ENCODE measurements at places on chromosomes 13 and 19.

GRCh38 chr13:60001889-60002288 lies 161.8 kb downstream of the DIAPH3 start:
- no peak for DNase-seq

DNA sequence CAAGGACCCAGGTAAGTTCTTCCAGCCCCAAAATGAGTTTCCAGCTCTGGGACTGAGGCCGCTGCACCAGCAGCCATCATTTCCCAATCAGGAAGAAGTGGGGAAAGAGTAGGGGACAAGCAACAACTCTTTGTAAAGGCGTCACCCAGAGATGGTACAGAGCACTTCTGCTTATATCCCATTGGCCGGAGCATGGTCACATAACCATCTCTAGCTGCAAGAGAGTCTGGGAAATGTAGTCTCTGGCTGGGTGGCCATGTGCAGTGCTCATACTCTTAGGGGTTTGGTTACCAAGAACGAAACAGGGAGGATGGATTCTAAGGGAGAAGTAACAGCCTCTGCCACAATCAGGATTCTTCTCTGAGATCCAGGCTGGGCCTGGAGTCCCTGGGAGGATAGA lies 26.3 kb downstream of the CKM start:
- DNase-seq = no peak

GRCh38 chr13:101556676-101557123 lies 104.2 kb downstream of the ITGBL1 start:
- no peak for DNase-seq

DNA sequence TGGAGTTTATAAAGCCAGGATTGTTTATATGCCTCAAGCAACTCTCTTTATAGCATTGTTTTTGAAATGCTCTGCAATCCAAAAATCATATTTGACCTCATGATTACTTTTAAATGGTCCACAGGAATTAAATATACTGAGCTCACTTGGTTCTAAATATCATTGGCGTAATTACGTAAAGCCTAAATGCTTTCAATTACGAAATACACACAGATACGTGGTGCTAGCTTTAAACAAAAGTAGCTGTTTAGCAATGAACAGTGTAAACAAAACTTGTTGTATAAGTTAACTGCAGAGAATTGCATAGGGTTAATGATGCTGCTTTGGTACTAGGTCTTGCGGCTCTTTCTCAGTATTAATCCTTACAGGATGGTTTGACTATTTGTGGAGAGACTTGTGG lies 346.6 kb downstream of the COG6 start:
- no peak for DNase-seq

DNA sequence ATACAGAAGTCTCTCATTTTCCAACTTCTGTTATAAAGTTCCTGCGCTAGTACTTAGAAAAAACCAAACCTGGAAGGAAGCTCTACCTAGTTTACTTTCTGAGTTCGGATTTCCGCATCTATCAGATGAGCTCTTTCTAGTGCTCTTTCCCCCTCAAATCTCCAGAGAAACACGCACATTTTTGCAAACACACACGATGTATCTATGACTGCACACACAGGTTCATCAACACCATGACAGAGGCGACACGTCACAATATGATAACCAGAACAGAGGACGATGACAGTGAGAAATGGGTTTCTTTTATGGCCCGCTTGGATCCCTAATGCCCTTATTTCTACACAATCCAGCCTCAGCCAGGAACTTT lies 629 bp upstream of the LRRC63 start:
- DNase-seq = no peak

DNA sequence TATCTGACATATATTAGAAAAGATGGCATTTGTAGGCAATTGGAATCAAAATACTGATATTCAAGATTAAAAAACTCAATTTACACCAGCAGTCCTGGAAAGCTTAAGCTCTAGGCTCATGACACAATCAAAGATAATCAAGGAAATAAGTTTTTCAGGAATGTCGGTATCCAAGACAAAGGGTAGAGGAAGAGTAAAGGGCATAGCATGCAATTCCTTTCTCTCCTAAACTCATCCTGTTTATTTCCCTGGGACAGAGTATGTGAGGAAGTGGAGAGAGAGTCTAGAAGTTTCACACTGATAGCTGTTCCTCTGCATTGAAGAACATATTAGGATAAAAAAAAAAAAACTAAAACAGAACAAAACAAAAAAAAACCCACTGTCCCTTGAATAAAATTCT lies 2452.1 kb downstream of the PCDH9 start:
- DNase-seq = no peak

DNA sequence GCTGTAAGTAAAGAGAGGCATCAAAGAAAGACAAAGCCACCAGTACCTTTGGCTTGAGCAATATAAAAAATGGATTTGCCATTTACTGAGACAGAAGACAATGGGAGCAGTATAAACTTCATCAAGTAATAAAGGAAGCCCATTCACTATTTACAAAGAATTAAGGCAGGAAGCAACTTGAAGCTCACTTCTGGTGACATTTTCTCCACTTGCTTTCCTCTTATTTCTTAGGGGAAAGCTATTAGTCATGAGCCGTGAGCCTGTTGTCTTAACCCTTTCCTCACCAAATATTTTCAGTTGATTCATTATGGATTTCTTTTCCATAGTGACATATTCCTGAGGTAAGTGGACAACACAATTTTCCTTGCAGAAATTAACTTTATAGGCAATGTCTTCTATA lies 156.8 kb downstream of the DNAJC3 start:
- no peak for DNase-seq

DNA sequence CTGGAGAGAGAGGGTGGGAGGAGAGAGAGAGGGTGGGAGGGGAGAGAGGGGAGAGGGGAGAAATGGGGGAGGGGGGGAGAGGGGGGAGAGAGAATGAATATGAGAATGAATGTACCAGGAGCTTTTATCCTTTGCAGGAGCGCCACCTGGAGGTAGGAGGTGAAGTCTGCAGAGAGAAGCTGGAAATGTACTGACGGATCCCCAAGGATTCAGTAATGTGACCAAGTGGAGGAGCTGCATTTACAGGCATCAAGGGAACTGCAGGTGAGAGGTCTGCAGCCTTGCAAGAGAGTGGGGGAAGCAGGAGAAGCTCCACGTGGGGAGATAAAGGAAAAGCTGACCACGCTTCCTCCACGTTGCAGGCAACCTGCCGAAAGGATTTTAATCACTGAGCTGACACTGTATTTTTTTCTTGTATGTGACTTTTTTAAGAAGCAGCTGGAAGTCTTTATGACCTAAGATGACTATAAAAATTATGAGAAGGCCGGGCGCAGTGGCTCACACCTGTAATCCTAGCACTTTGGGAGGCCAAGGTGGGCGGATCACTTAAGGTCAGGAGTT lies 33.7 kb downstream of the VSTM1 start:
- no peak for DNase-seq

- no peak for DNase-seq
Measured at GRCh38 chr13:46296115-46296822, 84.5 kb downstream of the LRRC63 start.

DNA sequence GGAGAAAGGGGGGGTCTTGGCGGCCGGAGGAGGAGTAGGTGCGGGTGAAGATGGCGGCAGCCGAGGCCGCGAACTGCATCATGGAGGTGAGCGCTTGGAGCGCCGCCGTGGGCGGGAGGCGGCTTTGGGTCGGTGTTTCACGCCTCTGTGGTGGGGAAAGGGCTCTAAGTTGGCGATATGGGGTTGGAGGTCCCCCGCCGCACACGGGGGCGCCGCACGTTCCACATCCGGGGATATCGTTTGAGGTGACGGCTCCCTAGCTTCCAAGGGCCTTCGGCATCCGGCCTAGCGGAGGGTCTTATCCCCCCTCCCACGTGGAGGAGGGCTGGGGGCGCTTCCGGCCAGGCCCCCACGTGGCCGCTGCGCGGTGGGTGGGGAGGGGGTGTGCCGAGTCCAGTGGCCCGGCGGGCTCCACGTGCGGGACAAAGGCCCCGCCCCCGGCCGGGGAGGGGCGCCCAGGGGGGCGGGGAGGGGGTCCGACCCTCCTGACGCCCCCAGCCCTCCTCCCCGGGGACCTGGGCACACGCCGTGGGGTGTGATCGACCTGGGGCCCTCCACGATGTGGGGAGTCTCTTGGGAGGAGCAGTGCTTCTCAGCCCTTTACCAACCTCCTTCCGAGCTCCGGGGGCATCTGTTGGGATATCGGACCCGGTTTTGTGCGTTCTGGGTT lies at the start of gene PRMT1:
Gene PRMT1, plus strand, starts transcription at position 41 of the 670 bp plus-strand sequence. Its CDS starts 10 bp downstream, at position 51.
- no peak for DNase-seq

DNA sequence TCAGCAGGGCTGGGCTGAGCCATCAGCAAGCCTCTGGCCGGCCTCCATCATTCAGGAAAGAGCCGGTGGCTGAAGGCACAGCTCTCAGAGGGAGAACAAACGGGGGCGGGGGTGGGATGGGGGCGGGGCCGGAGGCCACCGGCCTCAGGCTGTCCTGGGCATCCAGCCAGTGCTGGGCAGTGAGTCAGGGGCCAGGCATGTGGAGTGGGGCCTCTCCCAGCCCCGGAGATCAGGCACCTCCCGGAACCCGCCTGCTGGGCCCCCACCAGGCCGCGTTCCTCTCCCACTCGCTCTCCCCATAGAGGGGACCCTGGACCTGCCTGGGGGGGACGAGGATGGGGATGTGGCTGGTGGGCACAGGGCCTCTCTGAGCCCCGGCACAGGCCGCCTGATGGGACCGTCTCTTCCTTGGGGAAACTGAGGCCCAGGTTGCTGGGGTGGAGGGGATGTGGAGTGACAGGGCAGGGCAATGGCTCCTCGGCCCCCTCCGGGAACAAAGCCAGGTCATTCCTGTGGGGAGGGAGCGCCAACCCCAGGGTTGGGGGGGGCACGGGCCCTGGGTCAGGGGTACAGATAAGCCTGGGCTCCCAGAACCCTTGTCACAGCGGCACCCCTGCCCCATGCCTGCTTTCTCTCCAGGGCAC lies 12.9 kb downstream of the SPC24 start:
- DNase-seq = no peak

DNA sequence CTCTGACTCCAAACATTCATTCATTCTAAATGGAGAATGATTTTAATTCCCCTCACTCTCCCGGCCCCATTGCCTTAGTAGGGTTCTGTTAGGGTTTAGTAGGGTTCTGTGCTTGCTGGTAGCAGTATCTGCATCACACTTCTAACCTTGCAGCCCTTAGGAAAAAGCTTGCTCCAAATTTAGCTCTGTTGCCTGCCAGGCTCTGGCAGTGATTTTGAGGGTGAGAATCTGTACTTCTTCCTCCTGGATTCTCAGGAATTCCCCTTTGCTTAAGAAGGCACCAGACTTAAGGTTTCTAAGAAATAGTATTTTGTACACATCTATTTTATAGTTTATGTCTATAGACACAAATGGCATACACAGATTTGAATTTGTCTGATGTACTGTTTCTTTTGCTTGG lies 14.7 kb downstream of the B3GLCT start:
- DNase-seq = no peak

GRCh38 chr19:53521373-53522202 lies 16.4 kb upstream of the ZNF331 start:
- DNase-seq = no peak

Data from GM12892 (cell line).